NCI-H2081 treated with DMSO at 0.1 percent for 48 hours (cell line): ENCODE measurements at places on chromosomes 11 and 22.

DNA sequence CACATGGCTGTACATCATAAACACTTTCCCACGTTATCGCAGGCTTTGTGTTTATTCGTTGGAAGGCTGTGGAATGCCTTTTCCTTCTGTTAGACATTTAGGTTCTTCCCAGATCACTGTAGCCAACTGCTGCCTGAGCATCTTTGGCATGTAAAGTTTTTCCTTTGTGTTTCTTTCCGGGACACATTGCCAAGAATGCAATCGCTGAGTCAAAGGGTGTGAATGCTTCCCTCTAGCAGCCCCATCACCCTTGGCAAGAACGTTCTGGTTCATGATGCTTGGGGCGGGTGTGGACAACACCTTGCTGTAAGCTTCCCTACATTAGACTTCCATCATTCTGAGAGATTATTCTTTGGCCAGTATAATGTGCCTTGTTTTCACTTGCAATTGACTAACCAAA lies 136.2 kb downstream of the OSBP2 start:
- no peak for DNase-seq

DNA sequence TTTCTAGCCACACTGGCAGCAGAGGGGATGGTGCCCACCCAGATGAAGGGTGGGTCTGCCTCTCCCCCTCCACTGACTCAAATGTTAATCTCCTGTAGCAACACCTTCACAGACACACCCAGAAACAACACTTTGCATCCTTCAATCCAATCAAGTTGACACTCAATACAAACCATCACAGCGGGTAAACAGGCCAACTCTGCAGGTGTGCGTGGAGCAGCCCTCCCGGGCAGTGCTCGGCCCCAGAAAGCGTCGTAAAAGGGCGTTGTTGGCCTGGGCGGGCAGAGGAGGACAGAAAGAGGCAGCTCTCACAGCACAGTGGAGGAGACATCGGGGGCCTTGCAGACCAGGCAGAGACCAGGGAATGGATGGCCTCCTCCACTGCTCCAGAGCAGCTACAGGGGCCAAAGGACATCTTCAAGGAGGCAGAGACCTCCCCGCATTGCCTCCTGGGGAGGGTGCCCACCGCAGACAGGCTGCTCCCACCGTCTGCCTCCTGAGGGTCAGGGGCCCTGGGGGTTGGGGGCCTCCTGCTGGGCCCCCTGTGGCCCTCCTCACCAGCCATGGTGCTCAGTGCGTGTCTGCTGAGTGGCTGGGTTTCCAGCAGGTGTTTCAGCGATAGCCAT lies 56.1 kb upstream of the FADD start:
- DNase-seq: no peak

GRCh38 chr11:65398362-65398910 lies 12.0 kb downstream of the FRMD8 start:
- DNase-seq: no peak

DNA sequence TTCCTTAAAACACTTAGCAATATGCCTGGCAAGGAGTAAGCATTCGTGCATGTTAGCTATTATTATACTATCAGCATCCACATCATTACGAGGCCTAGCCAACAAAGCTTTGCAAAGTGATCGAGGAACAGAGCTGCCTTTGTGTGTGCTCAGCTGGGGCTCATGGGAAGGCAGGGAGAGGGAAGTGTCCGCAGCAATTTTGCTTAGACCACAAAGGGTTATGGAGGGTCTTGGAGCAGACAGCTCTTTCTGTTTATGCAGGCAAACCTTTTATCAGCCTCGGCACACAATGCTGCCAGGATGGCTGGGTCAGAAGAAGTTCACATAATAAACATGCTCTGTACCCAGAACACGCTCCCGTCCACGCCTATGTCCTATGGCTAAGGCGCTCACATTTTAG lies 10.9 kb upstream of the DKK3 start:
- DNase-seq: no peak

- DNase-seq: no peak
Measured at GRCh38 chr11:103488031-103488461, 378.8 kb downstream of the DYNC2H1 start.

- no peak for DNase-seq
Measured at GRCh38 chr11:26947379-26947844, 46.5 kb upstream of the FIBIN start.

- no peak for DNase-seq
Measured at GRCh38 chr11:121473064-121473777, 20.5 kb upstream of the SORL1-AS1 start.

- DNase-seq: no peak
Measured at GRCh38 chr22:20267441-20268278, 458 bp downstream of the RTN4R start.

- DNase-seq: no peak
Measured at GRCh38 chr11:105553025-105553424, 56.8 kb upstream of the GRIA4 start.

- DNase-seq: no peak
Measured at GRCh38 chr11:122700666-122701065, 45.1 kb downstream of the UBASH3B start.

DNA sequence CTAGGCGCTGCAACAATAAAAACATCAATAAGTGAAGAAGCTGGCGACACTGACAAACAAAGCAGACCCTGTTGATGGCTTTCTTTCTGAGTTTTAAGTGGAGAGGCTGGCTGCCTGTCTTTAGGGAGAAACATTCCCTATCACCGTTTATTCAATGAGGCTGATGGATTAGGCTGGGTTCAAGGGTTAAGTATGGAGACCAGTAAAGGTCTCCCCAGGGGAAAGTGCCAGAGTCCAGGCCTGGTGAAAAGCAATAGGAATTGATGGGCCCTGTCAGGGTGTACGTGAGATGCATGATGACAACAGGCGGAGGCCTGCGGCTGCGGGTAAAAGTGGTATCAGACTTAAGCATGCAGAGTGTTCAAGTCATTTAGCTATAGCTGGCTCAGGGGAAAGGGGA lies 102.6 kb downstream of the ALX4 start:
- DNase-seq: no peak

DNA sequence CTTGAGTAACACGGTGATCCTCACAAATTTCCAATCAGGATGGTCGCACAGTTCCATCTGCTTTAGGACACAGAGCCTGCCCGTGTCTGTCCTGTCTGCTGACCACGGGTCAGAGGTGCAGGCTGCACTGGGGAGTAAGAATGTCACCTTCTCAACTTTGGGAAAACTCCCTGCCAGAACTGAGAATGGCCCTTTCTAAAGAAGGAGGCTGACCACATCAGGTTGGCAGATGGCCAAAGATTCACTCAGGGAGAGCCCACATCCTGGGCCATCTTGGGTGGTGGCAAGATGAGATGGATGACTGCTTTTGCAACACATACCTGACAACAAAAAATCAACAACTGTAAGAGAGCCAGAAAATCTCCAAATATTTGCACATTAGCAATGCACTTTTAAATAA lies 101.9 kb downstream of the IGLL1 start:
- no peak for DNase-seq
